Glutamatergic neuron (in vitro differentiated cells): ENCODE measurements at places on chromosomes 7 and 10. TPM values are rescaled to one million over a fixed set of nuclear protein-coding genes. Genes with fewer than 3 reads are reported as not detected.

NANOS1 gene
- 34.0 TPM for total RNA-seq

OPN1SW gene
- not detected for total RNA-seq

SKIDA1 gene
- total RNA-seq, result 1.3 TPM

KLF14 gene
- total RNA-seq, result not detected

TMEM236 gene
- 0.07 TPM for total RNA-seq

PLA2G12B gene
- not detected for total RNA-seq

GNAI1 gene
- total RNA-seq, result 61.9 TPM

CRHR2 gene
- total RNA-seq, result 2.4 TPM

TSPAN13 gene
- total RNA-seq, result 81.1 TPM

CALCR gene
- not detected for total RNA-seq

IFIT1B gene
- total RNA-seq, result not detected

LIPN gene
- not detected for total RNA-seq

AKR1C8 gene
- not detected for total RNA-seq

RGR gene
- not detected for total RNA-seq
